ENCODE measurements at places on chromosomes 3 and 15.

DNA sequence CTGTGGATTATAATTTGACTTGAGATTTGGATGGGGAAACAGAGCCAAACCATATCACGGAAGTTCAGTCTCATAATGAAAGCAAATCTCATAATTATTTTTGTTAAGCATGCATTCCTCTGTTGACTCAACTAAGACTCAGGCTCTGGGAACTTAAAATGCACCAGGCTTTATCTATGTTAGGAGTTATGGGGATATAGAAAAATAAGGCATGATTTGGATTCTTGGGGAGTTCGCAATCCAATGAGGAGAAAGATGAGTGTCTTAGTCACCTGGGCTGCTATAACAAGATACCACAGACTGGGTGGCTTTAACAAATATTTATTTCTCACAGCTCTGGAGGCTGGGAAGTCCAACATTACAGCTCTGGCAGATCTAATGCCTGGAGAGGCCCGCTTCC, 89.4 kb upstream of the TJP1 start:
- DNase-seq: no peak

DNA sequence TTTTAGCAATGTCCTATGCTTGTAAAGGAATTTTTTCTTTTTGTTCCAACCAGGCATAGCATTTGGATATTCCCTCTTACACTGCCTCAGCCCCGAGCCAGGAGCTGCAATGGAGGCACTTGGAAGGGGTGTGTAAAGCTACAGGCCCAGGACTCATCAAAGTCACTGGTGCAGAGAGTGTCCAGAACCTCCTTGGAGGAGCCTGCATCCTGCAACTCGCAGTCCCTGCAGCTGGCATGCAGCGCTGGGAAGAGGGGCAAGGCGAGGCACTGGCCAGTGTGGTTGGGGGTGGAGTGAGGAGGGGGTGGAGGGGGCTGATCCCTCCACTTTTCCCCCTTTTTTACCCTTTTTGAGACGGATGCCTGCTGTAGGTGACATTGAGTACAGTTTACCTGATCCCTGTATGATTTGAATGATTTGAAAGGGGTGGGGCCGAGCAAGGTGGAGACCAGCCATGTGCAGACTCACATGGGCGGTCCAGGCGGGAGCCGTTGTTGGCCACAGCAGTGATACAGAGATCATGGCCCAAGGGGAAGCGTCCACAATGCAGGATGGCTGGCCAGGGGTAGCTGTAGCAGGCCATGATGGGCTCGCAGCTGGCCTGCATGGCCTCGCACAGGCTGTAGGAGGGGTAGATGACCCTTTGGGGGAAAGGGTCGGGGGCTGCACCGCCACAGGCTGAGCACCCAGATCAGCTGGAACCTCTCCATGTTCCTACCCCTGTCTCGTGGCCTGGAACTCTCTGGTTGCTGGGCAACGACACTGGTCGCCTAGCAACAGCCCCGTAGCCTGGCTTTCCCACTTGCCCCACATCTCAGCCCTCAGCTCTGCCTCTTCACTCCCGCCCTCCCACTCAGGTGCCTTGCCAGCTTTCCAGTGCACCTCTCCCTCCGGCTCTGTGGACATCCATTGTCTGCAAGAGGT, 7.9 kb downstream of the P4HTM start:
- no peak for DNase-seq

DNA sequence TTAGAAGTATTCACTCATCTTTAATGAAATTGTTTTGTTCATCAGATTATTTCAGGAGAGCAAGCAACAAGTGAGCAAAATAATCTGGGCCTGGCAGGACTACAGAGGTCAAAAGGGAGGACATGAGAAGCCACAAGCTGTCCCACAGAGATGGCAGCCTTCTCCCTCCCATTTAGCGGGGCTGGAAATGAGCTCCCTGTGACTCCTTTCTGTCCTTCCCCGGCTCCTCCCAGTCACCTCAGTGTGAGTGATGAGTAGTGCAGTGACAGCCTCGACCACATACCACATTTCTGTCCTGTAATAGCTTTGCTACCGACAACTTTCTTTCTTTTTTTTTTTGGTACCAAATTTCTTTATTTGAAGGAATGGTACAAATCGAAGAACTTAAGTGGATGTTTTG, 38.0 kb downstream of the RAB7A start:
- no peak for DNase-seq

DNA sequence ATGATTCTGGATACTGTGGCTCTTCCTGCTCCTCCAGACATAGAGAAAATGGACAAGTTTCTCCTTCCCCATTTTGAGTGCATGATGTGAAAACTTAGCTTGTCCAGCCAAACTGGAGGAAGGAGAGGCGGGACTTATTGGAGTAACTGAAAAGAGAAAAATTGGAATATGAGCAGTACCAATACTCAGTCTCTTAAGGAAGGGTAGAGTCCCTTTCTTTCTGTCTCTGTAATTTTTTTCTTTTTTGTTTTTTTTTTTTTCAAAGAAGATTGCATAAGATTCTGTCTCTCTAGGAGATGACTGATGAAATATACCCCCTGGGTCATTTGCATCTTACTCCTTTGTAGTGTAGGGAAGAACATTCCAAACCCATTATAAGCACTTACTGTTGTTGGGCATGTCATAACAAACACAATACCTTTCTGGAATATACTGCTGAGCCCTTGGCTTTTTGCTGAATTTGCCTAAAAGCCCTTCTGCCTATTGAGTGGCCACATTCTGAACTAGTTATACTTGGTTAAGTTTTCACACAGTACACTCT, 498.1 kb upstream of the TPRG1 start:
- DNase-seq: peak; percentile 76

GRCh38 chr3:101229681-101230080, 90.7 kb downstream of the IMPG2 start:
- no peak for DNase-seq

DNA sequence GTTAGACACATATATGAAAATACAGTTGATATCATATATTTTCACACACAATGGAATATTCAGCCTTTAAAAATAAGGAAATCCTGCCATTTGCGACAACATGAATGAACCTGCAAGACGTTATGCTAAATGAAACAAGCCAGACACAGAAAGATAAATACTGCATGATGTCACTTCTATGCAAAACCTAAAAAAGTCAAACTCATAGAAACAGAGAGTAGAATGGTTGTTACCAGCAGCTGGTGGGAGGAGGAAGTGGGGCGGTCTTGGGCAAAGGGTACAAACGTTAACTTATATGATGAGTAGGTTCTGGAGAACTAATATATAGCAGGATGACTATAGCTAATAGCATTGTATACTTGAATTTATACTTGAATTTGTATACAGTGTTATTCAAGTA, 213.2 kb upstream of the NR2F2 start:
- no peak for DNase-seq

DNA sequence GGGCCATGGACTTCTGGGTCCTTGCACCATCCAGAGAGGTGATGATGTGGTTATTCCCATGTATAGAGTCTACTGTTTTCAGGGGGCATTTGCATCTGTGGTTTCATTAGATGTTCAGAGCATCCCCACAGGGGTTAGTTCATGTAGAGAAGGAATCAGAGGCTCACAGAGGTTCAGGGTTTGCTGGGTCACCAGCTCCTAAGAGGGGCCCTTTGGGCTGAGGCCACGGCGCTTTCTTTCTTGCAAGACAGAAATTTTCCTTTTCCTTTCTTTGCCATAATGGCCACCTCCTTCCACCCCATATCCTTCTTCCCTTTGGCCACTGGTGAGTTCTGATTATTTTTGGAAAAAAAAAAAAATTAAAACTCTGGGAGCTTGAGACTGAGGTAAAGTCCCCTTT, 62.3 kb downstream of the APBA2 start:
- DNase-seq: no peak

- no peak for DNase-seq
Measured at GRCh38 chr3:35927441-35927840, 288.1 kb downstream of the ARPP21 start.

DNA sequence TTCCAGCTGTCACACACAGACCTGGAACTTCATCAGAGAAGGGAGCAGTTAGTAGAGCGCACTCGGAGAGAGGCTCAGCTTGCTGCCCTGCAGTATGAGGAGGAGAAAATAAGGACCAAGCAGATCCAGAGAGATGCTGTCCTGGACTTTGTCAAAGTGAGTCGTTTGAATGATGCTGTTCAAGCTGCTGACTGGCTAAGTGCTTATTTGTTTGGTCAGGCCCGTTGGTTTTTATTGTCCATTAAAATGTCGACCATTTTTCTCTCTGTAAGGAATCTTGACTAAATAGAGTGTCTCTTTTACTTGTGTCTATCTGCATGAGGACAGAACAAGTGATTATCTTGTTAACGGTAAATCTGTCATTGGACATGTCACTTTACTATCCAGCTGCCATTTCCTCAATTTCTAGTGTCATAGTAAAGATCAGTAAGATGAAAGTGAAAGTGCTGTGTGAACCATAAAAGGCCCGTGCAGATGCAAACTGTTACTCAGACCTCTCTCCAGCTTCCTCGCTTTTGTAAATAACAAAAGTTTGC, 56.9 kb downstream of the LRCH3 start:
- DNase-seq: peak; percentile 14

GRCh38 chr15:95843241-95843910, 487.1 kb upstream of the NR2F2 start:
- DNase-seq: no peak

DNA sequence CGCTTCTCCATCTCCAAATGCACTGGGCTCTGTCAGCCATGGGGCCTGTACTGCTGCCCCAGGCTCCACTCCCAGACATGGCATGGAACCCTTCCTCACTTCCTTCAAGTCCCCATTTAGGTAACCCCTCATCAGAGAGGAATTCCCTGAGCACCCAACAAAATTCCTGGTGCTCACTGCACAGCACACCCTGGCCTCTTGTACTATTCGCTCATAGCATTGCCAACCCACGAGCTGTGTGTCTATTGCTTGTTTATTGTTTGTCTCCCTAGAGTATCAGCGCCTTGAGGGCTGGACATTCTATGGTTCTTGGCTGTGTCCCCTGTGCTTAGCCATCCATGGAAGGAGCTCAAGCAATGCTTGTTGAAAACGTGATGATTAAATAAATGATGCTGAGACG, 46.1 kb upstream of the SLCO2A1 start:
- DNase-seq: no peak

DNA sequence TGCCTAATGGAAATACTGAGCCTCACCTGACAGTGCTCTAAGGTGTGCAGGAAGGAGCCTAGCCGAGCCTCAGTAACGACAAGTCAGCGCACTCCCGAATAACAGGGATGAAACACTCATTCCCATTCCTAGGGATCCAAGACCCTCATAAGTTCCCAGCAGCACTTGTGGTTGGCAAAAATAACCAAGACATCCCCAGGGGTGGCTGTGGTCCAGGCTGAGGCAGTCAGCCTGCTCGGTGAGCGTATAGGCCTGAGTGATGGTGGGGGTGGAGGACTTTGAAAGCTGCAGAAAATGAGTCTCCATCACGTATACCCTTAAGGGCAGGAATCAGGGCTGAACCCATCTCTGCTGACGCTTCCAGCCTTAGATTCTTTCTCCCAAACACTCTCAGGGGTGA, 120.1 kb downstream of the SMAD6 start:
- no peak for DNase-seq

DNA sequence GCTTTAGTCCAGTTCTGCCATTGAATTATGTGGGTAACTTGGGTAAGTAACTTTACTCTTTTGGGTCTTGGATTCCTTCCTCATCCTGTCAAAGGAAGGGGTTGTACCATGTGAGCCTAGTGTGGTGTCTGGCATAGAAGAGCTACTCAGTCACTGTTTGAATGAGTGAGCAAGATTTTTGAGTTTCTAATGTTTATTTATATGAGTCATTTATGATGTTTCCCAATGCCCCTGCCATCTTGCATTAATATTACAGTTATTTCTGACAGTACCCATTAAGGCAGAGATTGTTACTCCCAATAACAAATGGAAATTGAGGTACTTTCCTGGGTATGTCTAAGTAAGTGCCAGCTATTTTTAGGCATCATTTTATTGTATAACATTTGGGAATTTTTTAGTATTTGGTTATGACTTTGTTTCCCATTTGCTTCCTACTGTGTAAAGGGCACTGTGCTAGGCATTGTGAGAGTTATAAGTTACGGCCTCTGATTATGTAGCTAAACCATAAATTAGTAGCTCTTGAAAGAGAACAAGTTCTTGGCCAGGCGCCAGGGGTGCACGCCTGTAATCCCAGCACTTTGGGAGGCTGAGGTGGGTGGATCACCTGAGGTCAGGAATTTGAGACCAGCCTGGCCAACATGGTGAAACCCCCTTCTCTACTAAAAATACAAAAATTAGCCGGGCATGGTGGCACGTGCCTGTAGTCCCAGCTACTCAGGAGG, 23.5 kb downstream of the NR1D2 start:
- DNase-seq: peak; percentile 15
